Non-pigmented ciliary epithelial cell (primary cell): ENCODE measurements at places on chromosomes 3 and 15.

- no peak for DNase-seq
Measured at GRCh38 chr3:137738710-137739109, 25.4 kb upstream of the SOX14 start.

- DNase-seq = no peak
Measured at GRCh38 chr3:179961071-179961702, 75.5 kb downstream of the PEX5L start.

DNA sequence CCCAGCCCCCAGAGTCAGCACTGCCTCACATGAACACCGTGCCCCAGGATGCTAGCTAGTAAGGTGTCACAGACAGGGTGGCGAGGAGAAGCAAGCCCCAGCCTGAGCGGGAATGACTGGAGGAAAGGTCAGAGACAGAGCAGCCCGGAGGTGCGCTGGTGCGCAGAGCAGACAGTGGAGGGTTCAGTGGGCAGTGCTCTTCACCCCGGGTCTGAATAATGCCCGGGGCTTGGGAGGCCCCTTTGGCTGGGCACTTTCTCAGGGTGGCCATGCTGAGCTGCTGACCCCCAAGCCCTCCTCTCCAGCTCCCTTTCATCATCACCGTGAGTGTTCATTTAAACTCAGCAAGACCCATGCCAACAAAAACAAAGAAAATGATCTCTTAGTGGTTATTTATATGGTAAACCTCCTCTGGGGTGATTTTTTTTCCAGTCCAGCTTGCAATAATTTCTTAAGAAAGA is 110.8 kb downstream of the VGLL4 start:
- no peak for DNase-seq

- no peak for DNase-seq
Measured at GRCh38 chr3:102608875-102609274, 174.1 kb downstream of the ZPLD1 start.

- DNase-seq = no peak
Measured at GRCh38 chr3:62670351-62670750, 204.9 kb downstream of the CADPS start.

GRCh38 chr3:141181196-141181595 is 50.4 kb upstream of the PXYLP1 start:
- DNase-seq = no peak

DNA sequence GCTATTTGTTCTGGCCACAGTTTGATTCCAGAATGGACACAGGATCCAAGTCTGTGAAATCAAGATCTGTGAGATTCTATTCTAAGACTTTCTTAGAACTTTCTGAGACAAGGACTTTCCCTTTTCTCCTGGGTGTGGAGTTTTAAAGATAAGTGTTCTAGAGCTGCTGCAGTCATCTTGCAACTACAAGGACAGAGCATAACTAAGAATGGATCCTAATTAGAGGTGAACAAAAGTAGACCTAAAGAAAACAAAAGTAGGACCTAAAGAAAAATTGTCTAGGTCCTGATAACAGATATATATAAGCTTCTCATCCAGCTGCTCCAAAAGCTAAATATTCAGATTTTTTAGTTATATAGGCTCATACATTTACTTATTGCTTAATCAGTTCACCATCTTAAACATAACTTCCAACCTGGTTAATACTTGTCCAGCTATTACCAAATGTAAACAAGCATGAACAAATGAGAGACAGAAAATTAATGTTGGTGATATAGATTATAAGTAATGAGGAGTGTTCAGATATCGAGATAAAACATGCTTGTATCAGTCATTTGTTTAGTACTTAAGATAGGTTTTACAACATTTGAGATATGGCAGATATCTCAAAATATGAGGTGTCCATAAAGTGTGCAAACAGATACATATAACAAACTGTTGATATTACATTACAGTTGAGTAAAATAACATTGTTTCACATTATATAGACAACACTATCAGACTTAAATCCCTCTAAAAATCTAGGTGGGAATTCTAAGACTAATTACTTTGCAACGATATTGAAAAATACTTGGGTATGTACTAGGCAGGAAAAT is 75.1 kb downstream of the CD200 start:
- no peak for DNase-seq

DNA sequence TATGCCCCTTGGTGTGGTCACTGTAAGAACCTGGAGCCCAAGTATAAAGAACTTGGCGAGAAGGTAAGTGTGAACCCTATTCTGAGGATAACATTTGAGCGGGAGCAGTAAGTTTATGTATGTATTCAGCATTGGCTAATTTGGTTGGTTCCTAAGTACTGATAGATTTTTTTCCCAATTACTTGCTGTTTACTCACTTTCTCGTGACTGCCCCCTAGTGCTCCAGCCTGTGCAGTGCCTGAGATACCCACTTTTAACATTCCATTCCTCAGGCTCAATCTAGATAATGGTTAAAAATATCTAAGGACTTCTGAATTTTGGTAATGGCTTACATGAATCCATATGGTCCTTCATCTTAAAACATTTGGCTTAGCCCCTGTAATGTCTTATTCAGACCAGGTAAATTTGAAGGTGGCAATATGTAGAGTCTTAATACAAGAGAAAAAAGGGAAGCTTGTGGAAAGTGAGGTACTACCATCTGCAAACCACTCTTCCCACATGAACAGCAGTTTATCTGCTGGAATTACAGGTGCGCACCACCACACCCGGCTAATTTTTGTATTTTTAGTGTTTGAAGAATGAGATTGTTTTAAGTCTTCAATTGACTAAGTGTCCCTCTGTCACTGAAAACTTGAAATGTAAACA is 7.1 kb downstream of the ELL3 start:
- no peak for DNase-seq

DNA sequence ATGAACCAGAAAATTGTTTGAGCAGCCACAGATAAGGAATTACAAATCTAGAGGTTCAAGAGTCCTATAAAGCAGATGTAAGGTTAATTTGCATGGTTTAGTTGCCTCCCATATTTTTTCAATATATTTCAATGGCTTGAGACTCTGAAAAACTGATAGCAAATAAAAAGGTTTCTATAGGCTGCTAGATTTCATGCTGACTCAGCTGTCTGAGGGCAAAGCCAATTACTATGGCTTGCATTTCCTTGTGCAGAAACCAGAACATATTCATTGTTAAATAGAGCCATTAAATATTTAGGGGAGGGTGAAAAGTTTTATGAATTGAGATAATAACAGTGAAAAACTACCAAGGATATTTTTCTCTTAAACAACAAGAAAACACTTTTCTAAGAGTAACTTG is 278.1 kb upstream of the CADM2 start:
- DNase-seq = no peak

DNA sequence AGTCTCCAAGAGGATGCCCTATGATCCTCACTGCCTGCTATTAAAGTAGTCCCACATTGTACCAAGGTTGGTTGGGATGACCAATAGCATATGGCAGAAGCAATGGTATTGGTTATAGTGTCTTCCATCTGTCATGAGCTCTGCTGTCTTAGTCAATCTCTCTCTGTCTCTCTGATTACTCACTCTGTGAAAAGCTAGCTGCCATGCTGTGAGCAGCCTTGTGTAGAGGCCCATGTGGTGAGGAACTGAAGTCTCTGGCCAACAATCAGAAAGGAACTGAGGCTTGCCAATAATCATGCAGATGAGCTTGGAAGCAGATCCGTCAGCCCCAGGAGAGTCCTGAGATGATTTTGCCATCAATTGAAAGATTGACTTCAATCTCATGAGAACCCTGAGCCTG is 60.3 kb upstream of the CFAP161 start:
- no peak for DNase-seq

- DNase-seq = no peak
Measured at GRCh38 chr15:80788536-80788935, 9.4 kb downstream of the CEMIP start.

DNA sequence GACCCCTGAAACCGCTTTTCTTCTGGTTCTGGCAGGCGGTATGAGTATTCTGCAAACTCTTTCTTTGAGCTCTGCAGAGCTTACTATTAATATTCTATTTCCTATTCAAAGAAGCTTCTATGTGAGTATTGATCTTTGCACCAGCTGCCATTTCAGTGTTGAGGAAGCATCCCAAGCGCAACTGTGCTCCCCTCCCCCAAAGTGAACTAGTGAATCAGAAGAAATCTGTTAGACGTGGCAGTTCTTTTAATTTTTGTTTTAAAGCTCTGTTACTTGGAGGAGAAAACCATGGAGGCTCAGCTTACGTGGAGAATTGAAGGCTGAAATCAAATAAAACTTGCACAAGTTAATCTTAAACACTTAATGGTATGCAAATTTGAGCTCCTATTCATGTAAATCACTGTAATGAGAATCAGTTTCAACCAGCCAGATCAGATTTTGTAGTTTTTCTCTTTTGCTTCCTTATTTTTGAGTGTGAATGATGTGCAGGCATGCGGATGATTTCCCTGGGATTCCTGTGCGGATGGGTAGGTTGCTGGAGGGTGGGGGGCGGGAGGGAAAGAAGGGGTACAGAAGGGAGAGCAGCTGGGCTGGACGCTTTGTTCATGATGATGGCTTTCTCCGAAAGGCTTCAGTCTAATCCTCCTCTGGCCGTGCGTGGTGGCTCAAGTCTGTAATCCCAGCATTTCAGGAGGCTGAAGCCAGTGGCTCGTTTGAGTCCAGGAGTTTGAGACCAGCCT is 16.1 kb upstream of the AGBL1 start:
- DNase-seq = no peak

GRCh38 chr3:11826628-11827265 is 19.9 kb downstream of the TAMM41 start:
- DNase-seq = no peak

DNA sequence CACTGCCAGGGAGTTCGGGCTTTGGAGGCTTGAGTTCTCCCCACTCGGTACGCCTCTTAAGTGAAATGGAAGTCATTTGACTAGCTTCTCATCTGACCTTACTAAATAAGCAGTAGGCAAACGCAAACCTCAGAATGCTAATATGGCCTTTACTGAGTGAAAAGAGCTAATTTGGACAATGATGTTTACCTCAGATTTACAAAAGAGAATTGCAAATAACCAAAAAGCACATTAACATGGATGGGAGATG is 1.6 kb upstream of the RNU6-1 start:
- DNase-seq = no peak

GRCh38 chr15:35838424-35839111 is 292.6 kb upstream of the DPH6 start:
- no peak for DNase-seq

GRCh38 chr3:10941972-10942371 is 50.6 kb upstream of the SLC6A1 start:
- no peak for DNase-seq

- DNase-seq = no peak
Measured at GRCh38 chr3:78481050-78481449, 1286.7 kb downstream of the ROBO1 start.

- DNase-seq = no peak
Measured at GRCh38 chr15:59063042-59063441, 41.9 kb upstream of the CCNB2 start.

GRCh38 chr15:76802411-76802810 is 102.7 kb downstream of the SCAPER start:
- DNase-seq = no peak

DNA sequence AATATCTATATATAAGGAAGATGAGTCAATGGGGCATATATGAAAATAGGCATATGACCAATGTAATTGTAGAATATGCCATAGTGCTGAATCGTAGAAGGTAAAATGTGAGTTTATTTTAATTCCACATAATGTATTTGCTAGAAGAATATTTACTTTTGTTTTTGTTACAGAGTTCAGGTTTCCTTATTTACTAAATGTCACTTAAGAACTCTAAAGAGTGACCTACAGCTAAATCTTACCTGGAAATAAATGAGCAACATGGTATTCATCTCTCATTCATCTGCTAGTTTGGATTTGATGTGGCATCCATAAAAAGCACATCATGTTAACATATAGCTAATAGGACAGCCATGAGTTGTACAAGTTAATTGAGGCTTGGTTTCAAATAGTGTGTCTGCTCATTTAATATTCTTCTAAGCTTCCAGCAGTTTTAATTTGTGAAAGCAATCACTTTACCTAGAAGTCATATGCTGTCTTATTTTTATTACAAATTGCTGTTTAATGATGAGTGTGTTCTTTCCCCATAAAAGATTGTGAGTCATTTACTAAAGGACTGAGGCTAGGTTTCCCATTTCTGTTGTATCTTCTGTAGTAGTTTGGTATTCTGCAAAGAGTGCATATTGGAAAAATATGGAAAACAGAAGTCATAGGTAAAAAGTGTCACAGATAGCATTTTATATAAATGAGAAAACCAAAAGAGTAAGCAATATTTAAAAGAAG is 222.1 kb upstream of the POU1F1 start:
- DNase-seq = no peak

DNA sequence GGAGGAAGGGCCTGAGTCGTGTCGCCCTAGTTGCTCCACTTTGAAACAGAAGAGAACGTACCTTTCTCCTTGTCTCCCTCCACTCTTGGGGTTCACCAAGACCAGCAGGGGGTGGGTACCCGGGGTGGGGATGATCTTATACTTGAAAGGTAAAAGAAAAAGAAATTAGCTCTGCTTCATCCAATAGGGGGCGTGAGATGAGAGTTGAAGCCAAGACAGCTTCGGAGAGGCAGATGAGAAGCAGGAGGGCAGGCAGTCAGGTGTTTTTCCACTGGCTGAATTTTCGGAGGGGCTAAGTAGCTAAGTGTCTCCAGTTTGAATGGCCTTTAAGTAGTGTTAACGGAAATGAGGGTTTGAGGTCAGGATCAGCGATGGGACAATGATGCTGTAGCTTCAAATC is 100.4 kb downstream of the DGKG start:
- DNase-seq = no peak

DNA sequence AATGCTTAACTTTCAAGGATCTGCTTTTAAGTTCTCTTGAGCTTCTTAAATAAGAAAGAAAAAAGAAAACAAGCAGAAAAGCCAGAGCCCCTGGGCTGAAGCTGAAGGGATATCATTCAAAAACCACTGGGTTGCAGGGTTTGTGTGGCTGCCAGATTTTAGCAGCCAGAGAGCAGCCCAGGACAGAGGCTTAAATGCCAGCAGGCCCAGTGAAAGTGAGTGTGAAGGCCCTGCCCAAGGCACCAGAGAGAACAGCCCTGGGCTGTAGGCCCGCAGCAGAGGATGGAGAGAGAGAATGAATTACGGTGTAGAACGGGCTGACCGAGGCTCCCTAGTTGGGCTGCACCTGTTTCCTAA is 106.3 kb upstream of the BOC start:
- no peak for DNase-seq

DNA sequence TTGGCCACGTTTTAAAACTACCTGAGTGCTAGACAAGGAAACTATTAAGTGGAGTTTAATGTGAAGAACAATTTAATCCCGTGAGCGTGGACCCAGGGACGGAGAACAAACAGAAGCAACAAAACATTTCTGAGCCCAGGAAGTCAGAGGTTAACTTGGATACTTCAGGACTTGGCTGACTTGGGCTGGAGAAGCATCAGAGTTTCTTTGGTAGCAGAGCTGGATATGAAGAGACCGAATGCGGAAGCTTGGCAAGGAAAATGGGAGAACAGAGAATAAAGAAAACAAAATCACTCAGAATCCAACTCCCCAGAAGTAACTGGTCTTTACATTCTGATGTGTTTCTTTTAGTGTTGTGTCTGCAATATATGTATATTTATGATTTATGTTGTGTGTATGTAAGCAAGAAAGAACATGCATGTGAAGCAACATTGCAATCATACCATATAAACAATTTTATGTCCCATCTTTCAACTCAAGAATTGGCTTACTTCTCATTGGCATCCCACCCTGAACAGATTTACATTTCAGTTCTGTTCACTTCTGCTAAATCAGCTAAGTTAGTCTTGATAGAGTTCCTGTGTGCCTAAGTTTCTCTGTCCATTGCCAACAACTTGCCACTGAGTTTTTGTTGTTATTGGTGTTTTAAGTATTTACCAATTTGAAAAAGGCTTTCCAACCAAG is 17.2 kb upstream of the PLOD2 start:
- no peak for DNase-seq
